ENCODE measurements at places on chromosomes 7 and 10.

DNA sequence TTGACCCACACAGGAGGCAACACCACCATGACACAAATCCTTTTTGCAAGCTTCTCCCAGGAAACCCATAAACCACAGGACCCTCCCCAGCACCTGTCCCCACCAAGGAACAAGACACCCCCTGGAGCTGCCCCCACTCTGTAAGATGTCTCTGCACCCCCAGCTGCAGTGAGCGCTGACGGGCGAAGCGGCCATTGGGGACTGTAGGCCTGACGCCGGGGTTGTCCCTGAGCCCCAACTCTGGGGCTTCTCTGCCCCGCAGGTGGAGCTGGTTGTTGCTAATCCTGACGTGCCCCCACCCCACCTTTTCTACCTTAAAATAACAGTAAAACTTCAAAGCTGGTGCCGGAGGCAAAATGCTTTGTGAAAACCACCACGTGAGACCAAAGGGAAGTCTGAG, 94.7 kb upstream of the PPP2R2D start:
- no peak for DNase-seq

- no peak for DNase-seq
Observed at GRCh38 chr10:86254081-86254480, 112.5 kb downstream of the GRID1 start.

DNA sequence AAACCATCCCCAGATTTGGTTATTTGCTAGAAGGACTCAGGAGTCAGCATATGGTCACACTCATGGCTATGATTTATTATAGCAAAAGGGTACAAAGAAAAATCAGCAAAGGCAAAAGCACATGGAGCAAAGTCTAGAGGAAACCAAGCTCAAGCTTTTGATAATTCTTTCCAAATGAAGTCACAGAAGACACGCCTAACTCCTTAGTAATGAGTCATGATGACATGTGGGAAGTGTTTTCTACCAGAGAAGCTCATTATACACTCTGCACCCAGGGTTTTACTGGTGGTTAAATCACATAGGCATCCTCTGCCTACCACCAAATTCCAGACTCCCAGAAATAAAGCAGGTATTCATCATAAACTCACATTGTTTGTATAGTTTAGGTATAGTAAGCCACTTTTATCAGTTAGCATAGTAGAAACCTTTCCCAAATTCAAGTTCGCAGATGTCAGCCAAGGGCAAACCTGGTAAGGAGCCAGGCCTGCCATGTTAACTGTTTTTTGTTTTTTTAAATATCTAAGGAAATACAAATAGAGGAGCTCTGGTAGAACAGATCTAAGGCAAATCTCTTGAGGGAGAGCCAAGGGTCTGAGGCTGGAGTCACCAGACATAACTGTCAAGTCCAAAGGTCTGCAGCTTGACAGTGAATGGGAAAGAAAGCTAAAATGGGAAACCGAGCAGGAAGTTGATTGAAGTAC, 15.4 kb upstream of the HIBADH start:
- DNase-seq = peak; percentile 93

DNA sequence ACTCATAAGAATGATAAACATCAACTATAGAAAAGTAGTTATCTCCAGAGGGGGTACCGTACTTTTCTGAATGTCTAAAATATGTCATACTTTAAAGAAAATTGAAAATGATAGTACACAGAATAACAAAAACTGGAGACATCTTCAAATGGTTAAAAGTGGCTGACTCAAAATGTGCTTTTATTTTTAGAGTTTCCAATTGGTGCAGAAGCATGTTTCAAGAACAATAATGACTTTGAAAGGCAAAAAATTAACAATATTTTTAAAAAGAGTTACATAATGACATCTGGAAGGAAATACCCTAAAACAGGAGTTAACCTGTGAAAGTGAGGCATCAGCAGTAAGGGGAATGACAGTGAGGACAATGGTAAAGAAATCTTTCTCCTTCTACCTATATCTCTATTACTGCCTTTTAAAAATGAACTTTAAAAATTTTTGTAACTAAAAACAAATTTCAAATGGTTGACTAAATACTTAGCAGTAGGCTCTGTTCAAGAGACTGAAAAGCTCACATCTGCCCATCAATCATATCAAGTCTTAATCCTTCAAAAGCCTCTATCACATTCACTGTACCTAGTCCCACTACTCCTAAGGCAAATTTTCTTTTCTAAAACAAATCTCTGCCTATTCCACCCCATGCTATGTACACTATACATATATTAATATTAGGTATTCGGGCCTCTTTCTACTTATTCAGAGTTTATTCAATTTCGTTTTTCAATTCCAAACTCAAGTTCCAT, 3.0 kb downstream of the ASZ1 start:
- no peak for DNase-seq

DNA sequence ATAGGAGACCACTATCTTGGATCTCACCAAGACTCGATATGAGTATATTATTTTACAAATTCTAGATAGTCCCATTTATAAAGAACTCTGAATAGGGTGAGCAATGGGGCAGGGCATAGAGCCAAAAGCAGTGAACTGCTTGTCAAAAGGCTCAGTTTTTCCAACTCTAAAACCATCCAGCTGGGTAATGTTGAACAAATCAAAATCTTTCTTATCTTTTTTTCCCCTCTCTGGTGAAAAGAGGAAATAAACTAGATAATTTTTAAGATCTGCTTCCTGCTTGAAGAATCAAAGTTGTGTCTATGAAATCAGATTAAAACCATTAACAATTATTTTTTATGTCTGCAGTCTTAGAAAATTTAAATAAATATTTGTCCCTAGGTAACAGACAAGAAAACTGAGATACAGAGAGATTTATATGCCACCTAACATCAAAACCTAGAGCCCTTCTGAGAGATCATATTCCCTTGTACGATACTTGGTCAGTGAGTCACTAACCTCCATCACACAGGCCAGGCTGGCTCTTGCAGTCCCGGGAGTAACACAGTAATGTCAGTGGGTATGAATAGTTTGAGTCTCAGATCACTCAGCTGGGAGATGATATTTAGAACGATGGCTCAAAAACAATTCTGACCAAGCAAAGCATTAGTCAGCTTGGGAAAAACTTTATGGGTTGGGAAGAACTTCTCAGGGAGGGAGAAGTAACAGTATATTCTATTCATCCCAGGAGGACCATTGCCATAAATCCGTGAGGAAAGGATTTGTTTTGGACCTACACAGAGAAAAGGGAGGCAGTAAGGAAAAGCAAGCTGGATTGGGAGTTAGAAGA, 178.8 kb downstream of the REEP3 start:
- DNase-seq = peak; percentile 98

DNA sequence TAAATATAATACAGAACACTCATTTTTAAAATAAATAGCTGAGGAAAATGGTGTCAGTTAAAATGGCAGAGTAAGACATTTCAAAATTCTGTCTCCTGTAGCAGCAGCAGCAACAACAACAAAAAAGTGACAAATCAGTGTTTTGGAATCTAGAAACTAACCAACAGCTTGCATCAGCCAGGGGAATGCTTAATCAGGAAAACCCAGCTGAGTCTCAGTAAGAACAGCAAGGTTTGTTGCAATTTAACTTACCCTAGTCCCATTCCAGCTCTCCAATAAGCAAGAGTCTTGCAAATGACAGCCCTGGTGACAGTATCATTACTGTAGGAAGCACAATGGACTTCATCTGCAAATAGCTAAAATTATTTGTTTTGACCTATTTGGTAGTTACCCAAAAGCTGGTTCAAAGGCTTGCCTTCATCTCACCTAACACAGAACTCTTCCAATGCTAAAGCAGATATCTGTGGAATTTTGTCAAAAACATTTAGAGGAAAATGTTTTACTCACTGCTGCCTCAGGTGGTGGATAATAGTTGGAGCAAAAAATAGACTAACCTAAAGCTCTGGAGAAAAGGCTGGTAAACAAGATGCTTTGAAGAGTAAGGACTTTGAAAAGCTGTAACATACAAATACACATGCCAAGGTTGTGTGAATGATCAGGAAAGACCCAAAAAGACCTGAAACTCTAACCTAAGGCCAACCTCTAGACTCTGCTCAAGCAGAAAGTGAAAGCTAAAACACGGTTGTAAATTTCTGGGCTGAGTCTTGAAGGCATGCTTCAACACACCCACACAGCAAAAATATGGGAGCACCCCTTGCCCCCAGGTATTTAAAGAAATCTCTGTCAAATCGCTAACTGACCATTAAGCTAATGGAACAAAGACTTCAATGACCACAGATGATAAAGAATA, 9.9 kb upstream of the ARHGAP22 start:
- DNase-seq = no peak

- peak; percentile 12 for DNase-seq
Observed at GRCh38 chr7:20744954-20745446, 41.7 kb downstream of the SP8 start.

GRCh38 chr7:134452991-134453473, 5.9 kb downstream of the AKR1B1 start:
- no peak for DNase-seq

- DNase-seq = no peak
Observed at GRCh38 chr7:123864436-123864835, 19.5 kb downstream of the HYAL4 start.

- DNase-seq = no peak
Observed at GRCh38 chr10:114749014-114749413, 72.6 kb upstream of the FHIP2A start.

- no peak for DNase-seq
Observed at GRCh38 chr7:5422396-5423305, 983 bp downstream of the TNRC18 start.

- DNase-seq = no peak
Observed at GRCh38 chr7:45150199-45150598, 7.4 kb upstream of the RAMP3 start.

DNA sequence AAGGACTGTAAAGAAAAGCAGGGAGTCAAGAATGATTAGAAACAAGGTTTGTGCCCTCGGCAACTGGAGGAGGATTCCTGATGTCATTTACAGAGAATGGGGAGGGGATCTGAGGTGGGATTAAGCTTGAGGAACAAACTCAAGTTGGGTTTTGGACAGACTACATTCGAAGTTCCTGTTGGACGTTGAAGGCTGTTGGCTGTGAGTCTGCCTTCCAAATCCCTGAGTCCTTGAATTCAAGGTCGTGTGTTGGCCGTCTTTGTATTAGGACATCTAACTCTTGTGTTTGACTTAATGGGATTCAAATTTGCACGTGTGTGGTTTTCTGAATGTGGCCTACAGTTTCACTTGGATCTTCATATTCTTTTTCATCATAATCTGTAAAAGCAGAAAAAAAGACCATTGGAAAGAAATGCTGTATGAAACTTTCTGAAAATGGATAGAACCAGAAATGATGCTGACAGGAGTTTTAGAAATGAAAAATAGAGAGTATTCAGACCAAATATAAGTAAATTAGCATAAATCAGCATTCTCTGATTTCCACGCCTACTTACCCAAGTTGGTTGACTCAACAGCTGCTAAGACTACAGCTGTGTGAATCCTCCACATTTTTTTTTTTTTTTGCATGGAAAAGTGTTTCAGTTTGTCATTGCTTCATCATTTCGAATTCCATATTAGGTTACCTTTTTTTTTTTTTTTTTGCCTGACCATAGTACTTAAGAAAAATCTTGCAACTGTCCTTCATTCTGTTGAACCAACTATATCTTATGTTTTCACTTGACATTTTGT, 94.8 kb downstream of the KIAA1217 start:
- DNase-seq = no peak

DNA sequence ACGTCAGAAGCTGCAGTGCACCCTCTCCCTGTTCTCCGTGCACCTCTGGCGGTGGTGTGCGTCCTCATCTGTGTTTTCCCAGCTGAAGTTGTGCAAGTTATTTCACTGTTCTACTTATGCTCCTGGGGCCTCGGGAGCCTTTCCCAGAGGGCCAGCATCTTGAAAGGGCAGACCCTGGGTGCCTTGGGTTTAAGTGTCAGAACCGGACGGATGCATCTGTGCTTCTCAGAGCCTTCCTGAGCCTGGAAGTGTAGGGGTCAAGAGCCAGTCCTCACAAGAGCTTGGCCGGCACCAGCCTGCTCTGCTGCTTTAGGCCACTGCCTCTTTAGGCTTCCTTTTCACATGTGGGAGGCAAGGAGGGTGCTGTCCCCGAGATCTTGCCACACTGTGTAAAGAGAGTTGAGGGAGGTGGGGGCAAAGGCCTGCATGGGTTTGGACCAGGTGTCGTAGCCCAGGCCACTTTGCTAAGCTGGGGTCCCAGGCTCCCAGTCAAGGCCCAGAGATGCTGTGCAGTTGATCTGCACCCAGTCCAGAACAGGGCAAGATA, 128.9 kb upstream of the NPS start:
- no peak for DNase-seq

DNA sequence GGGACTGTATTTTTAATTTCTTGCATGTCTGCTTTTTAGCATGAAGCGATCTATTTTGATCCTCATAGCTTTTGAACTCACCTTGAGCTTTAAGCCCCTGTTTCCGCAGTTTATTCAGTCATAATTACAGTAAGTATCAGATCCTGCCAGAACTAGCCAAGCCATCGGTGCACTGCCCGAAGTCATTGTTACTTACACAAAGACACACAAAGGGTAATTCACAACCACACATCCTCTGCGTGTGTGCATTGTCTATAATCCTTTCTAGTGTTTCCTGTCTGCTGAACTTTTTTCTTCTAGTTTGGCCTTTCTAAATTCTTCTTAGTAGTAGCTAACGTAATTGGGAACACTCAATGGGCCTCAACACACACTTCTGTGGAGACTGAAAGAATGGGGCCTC, 133.0 kb downstream of the SFMBT2 start:
- no peak for DNase-seq
